ENCODE measurements at places on chromosomes 6 and 20.

- no peak for DNase-seq
Measured at GRCh38 chr6:26432627-26433201, 7.6 kb upstream of the BTN3A3 start.

- DNase-seq, result no peak
Measured at GRCh38 chr6:29107758-29108157, at the start of gene OR2J3. Gene OR2J3 (plus strand): TSS chr6:29108058. CDS start chr6:29111891, 3,833 bp downstream.

GRCh38 chr6:27814665-27815424 lies 97.4 kb downstream of the OR2B2 start:
- peak; percentile 83 for DNase-seq

- DNase-seq, result no peak
Measured at GRCh38 chr20:60820149-60820548, 431.9 kb upstream of the CDH4 start.

DNA sequence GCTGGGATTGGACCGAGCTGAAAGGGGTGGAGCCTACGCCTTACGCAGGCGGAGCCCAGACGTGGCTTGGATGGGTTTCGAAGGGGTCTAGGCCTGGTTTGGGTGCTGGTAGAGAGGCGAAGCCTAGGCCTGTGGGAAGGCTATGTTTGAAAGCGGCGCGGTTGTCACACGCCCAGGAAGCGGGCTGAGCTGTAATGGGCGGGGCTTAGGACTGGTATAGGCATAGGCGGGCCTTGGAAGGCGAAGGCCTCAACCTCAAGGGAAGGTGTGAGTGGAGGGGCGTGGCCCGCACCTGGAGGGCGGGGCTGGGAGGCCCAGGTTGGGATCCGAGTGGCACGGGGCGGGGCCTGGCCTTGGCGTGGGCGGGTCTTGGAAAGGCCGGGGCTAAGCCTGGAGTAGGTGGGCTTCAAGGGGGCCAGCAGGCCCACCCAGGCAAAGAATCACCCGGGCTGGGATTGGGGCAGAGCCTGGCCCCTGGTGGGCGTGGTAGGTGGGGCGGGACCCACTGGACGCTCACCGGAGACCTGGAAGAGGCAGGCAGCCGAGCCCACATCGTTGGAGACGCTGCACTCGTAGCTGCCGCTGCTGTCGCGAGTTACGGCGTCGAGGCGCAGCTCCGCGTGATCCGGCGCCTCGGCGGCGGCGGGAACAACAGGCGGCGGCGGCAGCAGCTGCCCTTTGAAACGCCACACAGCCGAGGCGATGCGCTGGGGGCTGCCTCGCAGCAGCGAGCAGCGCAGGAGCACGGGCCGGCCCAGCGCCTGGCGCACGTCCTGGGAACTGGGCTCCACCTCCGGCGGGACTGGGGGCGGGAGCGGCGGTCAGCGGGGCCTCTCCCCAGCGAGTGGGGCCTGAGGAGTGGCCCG lies 49.0 kb downstream of the MDGA1 start:
- DNase-seq, result peak; percentile 52

DNA sequence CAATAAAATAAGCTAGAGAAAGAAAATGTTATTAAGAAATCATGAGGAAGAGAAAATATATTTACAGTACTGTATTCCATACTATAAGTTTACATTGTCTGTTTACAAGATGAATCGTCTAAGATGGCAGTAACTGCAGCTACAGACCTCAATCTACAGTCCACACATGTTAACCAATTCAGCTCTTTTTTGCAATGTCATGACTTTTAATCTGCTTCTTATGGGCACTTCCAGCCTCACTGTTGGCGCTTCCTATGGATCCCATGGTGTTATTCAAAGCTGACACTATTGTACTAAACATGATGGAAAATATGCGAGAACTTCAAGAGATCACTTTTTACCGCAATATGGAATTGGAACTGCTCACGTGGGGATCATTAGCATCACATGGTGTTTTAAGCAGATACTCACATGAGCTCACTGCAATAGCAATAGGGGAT lies 451.5 kb upstream of the CITED2 start:
- no peak for DNase-seq

- no peak for DNase-seq
Measured at GRCh38 chr6:56752009-56752408, 109.3 kb upstream of the DST start.

Measured in stimulated activated CD4-positive, alpha-beta T cell treated with anti-CD3 and anti-CD28 coated beads, Interleukin-1b, Interleukin-23, amount 100 ng/mL, for 48 hours (primary cell).